Foreskin fibroblast (primary cell): ENCODE measurements at places on chromosomes 12 and 14.

GRCh38 chr14:77059276-77059915 lies 30.9 kb upstream of the IRF2BPL start:
- peak; percentile 97 for DNase-seq

GRCh38 chr12:124188561-124189405 lies 106.1 kb upstream of the RFLNA start:
- no peak for DNase-seq

- peak; percentile 27 for DNase-seq
Measured at GRCh38 chr12:54329759-54330158, 4.8 kb downstream of the COPZ1 start.

- DNase-seq, result no peak
Measured at GRCh38 chr14:98112194-98112780, 1159.7 kb downstream of the BCL11B start.

DNA sequence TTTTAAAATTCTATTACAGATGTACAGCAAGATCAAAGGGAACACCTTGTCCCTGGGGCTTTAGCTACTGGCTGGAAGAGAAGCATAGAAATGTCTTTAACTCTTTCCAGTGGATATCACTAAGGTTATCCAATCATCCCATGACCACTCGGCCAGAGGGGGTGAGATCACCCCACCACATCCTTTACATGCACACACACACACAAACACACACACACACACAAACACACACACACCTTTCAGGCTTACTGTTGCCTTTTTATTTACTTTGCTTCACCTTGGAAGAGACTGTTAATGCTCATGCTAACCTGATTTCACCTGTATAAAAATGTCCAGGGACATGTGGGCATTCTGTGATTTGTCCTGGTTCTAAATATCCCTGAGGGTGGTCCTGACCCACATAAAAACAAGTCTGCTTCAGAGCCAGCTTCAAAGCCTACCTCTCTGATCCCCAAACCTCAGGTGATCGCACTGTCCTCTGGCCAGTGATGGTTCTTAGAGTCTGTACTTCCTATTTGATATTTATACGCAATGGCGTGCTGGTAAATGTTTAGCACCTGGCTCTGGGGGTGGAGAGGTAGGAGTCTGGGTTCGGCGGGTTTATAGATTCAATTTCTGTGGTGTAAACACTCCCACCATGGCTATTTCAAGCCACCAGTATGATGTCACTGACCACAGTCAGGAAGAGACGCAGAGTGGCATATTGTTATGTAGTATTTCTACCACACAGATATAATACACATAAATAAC lies 166.1 kb upstream of the EEA1 start:
- no peak for DNase-seq

GRCh38 chr12:116421785-116422538 lies 137.2 kb upstream of the MAP1LC3B2 start:
- no peak for DNase-seq

DNA sequence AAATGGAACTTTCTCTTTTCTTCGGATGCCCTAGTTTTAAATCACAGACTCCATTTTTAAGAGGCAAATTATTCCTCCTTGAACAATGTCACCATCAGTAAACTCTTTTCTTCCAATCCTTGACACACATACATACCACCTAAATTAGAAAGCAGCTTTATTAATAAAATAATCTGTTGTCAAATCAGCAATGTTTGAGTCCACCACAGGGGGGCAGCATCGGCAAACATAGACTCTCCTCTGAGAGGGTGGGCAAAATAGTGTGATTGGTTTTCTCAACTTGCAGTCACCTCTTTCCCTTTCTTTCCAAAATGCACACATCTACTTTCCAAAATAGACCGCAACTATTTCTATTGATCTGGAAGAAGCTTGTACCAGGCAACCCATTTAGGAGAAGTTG lies 438.4 kb upstream of the OR4E1 start:
- DNase-seq, result no peak

- DNase-seq, result no peak
Measured at GRCh38 chr12:45582986-45583659, 146.4 kb upstream of the ARID2 start.

GRCh38 chr14:67973436-67973835 lies 153.9 kb downstream of the RAD51B start:
- DNase-seq, result no peak

- no peak for DNase-seq
Measured at GRCh38 chr12:42420395-42420794, 94.4 kb downstream of the PPHLN1 start.

GRCh38 chr12:87920139-87920538 lies 109.1 kb downstream of the C12orf50 start:
- no peak for DNase-seq
